ENCODE measurements at places on chromosomes 4 and X.

- DNase-seq = no peak
Observed at GRCh38 chr4:30437316-30437715, 282.9 kb upstream of the PCDH7 start.

- DNase-seq = no peak
Observed at GRCh38 chr4:187027272-187027671, 303.6 kb upstream of the FAT1 start.

DNA sequence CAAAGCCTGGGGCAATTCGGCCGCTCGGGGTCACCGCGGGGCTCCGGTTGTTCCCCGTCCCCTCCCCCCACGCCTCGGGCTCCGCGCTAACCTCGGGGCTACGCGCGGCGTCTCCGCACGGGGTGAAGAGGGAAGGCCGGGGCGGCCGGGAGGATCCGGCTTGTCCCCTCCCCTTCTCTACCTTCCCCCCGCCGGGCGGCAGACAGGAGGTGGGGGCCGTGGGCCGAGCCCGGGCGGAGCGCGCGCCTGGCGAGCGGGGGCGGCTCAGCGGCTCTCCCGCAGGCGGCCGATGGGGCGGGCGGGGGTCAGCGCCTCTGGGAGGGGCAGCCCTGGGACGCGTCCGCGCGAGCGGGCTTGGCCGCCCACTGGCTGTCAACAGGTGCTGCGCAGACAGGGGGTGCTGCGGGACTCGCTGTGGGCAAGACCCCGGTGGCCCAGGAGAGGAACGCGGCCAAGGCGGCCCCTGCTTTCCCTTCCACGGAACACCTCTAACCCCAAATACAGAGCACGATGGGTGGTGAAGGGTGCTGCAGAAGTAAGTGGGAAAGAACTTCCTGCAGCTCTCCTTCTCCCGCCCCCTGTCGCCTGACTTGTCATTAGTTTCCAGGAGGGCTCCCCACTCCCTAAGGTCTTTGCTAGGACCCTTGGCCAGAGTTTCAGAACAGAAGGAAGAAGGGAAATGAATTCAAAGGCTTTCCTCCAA lies at the start of gene PDGFC:
Gene PDGFC, minus strand, starts transcription at position 124 of the 703 bp plus-strand sequence. CDS start 896 bp downstream, outside the sequence.
- no peak for DNase-seq

DNA sequence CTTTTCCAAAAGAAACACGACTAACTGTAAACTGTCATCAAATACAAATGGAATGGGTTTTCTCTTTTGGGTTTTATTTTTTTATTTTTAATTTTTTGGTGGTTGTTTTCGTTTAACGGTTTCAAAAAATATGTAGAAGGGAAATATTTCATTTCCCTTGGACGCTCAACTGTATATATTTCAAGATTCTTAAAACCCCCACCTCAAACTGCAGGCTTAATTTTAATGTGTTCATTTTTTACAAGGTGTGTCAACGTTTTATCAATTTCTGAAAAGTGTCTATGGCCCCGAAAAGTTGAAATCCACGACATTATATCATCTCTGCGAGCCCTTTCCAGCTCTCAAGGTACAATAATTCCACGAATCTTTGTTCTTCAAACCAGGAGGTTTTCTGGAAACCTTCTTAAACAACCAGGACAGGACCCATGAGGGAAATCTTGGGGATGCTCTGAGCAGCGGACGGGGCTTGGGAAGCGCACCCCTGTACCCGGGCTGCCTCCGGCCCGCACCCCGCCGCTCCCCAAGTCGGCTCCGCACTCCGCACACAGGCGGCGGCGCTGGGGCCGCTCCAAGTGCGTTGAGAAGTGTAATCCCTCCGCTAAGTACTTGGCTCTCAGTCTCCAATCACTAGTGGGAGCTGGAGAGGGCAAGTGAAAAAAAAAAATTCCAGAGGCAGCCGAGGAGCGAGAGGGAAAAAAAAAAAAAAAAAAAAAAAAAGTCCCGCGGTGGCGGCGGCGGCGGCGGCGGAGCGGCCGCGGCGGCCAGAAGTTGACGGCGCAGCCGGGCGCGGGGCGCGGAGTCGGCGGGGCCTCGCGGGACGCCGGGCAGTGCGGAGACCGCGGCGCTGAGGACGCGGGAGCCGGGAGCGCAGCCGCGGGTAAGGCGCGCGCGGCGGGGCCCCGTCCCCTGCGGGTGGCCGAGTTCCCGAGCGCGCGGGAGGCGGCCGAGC lies at the start of gene BMPR1B:
Gene BMPR1B, plus strand, starts transcription at position 764 of the 949 bp plus-strand sequence. CDS start 346,470 bp downstream, outside the sequence.
- DNase-seq = peak; percentile 75

DNA sequence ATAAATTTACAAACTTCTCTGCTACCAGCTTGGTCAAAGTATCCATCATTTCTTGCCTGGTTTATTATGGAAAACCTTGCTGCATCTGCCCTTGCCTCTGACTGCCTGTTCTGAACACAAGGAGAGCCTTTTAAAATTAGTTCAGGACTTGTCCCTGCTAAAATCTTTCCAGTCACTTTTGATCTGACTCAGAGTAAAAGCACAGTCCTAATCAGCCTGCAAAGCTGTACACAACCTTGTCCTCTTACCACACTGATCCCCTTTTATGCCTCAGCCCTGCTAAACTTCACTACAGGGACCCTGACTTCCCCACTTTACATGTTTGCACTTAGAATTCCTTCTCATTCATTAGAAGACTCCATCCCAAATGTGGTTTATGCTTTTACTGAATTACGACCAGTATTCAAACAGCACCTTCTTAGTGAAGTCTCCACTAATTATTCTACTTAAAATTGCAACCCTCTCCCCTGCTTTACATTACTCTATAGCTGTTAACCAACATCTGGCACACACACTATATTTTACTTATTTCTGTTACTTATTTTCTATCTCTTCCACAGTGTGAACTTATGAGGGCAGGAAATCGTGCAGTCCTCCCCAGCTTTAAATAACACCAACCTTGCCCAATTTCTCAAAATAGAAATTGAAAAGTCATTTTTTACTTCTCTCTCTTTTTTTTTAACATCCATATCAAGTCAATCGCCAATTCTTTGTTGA lies 6.3 kb downstream of the GABRA4 start:
- no peak for DNase-seq

DNA sequence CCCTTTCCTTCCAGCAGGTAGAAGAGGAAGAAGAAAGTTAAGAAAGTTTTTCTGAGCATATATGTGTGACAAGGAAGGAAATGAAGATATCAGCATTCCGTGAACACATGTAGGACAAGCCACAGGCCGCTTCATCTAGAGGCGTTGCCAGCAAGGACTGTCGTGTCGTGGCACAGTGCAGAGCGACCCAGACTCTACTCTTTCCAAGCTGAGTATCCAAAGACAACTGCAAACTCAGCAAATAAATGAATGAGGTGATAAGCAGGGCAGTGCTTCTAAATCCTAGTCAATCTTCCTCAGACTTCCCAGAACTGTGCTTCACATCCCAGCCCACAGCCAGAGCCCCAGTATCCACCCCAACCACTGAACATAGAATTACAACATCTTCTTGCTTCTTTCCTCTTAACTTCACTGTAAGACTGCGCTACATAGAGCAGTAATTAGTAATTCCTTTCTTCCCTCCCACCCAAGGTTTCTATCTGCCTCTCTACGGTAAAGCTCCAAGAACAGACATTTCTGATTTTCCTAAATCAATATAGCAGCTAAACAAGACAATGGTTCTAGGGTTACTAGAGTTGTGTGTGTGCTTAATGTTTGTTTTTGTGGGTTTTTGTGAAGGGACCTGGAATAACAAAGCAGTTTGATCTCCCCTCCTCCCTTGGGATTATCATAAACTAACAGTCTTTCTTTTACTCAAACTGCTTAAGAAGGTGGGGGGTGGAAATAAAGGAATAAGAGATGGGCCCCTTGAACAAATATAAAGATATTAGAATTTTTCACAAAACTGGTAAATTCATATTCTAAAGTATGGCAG lies 71.6 kb downstream of the PAPSS1 start:
- DNase-seq = no peak

- no peak for DNase-seq
Observed at GRCh38 chr4:139458999-139459398, 5.1 kb downstream of the RAB33B start.

- DNase-seq = peak; percentile 78
Observed at GRCh38 chr4:109072595-109072994, 229.9 kb downstream of the COL25A1 start.

GRCh38 chr4:94409375-94409679 lies 42.4 kb upstream of the PDLIM5 start:
- no peak for DNase-seq

GRCh38 chr4:153205757-153206156 lies 1.5 kb downstream of the TRIM2 start:
- no peak for DNase-seq

DNA sequence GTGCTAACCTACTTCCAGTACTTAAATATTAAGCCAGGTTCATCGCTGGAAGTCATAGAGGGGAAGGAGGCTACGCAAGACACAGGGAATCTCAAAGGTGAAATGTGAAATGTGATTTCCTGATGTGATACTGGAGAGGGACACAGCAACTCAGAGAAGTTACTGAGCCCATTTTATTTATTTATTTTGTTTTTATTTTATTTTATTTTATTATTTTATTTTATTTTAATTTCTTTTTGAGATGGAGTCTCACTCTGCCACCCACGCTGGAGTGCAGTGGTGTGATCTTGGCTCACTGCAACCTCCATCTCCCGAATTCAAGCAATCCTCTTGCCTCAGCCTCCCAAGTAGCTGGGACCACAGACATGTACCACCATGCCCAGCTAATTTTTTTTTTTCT lies 19.7 kb downstream of the CLRN2 start:
- DNase-seq = no peak

- DNase-seq = no peak
Observed at GRCh38 chr4:53818104-53818503, 226.8 kb upstream of the LNX1 start.

GRCh38 chr4:124631760-124632159 lies 80.8 kb downstream of the ANKRD50 start:
- peak; percentile 93 for DNase-seq

GRCh38 chr4:184283659-184284335 lies 66.1 kb upstream of the ENPP6 start:
- DNase-seq = no peak

DNA sequence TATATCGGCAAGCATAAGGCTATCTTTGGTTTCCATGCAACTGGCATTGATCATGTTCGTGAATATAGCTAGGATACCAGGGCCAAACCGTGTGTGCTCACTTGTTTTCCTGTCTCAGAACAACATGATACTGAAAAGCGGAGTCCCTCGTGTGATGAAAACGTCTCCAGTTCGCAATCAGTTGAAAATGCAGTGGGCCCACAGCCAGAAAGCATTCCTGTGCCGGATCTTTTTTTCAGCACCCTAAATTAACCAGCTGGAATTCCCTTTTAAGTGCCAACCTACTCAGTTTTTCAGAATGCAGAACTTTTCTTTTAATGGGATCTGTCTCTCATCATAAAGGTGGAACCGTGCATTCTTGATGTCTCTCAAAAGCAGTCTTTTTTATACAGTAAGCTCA lies 130.8 kb upstream of the FRG1 start:
- DNase-seq = no peak

- DNase-seq = peak; percentile 74
Observed at GRCh38 chr4:749698-750666, 44.4 kb downstream of the PCGF3 start.

DNA sequence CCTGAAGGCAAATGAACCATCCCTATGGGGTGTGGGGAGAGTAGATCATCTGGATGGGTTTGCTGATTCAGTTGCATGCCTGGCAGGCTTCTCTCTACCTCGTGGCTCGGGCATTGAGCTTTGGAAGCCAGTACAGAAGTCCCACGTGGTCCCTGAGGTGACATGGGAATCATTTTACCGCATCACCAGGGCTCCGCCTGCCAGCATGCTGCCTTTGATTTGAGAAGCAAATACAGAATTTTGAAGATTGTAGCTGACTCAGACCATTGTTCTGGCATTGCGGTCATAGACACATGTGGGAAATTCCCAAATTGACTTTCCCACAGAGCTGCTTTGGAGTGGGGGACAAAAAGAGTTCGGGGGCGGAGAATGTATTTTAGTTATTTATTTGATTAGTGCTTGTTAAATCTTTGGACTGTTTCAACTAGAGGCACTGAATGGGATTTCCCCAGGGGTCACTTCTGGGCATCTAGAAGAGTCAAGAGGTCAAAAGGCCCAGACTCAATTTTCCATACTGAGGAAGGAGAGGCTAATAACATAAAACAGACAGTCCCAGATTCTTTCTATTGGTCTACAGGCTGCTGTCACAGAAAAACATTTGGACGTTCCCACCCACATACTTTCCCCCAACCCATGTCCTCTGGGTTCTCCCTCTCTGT lies 79.3 kb downstream of the NHSL2 start:
- peak; percentile 72 for DNase-seq

DNA sequence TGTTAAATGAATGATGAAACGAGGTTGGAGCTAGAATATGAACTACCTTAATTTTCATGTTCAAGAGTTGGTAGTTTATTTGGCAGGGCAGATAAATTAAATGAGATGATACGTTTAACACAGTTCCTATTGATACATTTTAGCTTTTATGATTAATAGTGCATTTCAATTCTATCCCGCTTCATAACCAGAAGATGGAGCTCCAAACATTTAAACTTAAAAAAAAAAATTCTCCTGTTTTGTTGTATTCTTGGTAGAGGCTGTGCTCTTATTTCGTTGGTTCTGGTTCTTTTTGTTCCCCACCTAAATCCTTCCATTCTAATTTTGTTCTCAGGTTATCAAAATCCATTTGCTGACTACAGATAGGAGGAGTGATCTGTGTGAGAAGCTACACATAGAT lies 71.8 kb upstream of the PTPN13 start:
- no peak for DNase-seq

GRCh38 chr4:71832049-71832448 lies 48.2 kb upstream of the GC start:
- no peak for DNase-seq

DNA sequence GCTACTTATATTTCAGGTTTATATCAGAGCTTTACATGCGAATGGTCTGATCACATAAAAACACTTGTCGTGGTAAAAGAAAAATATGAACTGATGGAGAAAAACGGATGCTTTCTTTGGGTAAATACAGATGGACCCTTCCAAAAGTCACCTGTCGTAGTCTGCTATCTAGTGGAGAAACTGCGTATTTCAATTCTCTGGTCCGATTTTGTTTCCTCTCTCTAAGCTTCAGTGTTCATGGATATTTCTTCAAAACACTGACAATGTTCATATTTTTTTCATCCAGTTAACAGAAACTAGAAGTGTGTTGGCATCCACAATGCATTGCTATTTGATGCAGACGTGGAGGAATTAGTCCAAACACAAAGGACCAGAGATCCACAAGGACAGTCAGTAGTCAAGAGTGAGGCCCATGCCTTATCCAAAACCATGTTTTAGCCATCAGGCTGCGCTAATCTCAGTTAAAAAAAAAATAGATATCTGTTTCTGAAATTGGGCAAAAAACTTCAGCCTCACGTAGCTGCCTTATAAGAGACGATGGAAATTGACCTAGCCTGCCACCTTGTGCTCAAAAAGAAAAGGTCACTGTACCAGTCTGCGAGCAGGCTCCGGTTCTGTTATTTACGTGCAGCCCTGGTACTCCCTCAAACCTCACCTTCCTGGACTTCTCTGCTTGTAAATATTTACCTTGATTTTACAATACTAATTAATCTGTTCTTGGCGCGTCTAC lies 16.0 kb downstream of the MEPE start:
- peak; percentile 61 for DNase-seq

All from stromal cell of bone marrow (primary cell).